ENCODE measurements at places on chromosomes 12 and 14.

- DNase-seq = no peak
These were observed 65.8 kb downstream of the KCNK10 start for GRCh38 chr14:88256997-88257950.

- no peak for DNase-seq
These were observed 637 bp downstream of the ACVRL1 start for GRCh38 chr12:51907856-51908425.

GRCh38 chr12:125283521-125283920 is 218.3 kb downstream of the AACS start:
- no peak for DNase-seq

DNA sequence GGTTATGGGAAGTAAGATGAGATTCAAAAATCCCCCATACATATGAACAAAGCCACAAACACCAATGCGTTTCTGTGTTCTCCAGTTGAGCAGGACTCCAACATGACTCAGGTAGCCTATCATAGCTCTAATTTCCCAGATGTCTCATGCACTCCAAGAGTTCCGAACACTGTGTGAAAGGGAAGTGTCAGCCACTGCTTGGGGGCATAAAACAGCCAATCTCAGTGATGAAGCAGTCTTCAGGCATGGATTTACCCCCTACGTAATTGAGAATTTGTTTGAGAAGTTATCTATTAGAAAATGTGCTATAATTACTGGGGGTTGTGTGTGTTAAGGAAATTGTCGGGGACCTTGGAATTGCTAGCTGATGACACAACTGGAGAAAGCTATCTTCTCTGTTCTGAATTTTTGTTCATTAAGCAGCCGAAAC is 153.9 kb upstream of the AVPR1A start:
- peak; percentile 58 for DNase-seq

DNA sequence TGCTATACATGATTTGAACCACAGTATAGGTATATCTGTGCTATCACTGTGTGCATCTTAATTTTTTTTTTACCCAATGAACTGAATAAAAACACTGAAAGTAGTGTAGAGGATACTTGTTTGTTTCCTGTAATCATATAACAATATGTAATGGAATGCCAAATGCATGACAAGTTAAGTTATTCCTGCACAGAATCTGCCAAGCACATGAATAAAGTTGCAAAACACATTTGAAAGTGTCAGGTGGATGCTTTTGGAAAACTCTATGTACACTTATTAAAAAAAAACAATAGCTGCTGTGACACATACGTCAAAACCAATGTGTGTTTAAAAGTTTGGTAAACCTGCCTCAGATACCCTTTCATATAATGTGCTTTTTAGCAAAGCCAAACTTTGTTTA is 1638.1 kb upstream of the SEL1L start:
- no peak for DNase-seq

Data from fibroblast of upper back skin (primary cell).